EL (cell line): ENCODE measurements at places on chromosomes 4 and X.

DNA sequence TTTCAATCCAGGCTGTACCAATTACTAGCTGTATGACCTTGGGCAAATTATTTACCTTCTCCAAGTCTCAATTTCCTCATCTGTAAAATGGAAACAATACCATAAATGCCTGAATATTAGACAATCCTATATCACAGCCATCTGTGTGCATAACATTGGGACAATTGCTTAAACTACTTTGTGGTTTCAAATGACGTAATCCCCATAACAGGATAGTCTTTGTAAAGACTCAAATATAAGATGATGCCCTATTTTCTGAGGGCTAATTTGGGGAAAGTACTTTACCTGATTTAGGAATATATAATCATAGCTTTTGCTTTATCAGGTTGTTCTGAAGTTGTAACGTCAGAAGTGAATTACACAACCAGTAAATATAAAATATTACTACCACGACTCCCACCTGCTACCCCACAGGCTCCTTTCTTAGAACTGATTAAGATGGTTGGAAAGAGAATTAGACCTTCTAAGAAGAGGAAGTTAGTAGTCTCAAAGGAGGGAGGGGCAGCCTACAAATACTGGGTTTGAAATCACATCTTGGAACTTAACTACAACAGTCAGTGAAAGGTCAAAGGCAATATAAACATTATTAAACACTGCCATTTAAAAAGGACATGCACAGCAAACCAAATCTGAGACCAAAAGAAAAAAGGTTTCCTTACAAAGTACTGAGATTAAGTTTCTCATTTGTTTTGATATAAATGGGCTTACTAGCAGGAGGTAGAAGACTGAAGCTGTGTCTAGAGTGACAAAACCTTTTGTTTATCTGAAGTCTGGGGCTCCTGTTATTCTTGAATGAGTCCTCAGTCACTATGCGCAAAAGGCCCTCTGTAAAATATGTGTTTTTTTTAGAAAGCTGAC, 215.0 kb downstream of the SCFD2 start:
- no peak for DNase-seq

GRCh38 chr4:118760493-118760892, 75.3 kb downstream of the METTL14 start:
- no peak for DNase-seq

DNA sequence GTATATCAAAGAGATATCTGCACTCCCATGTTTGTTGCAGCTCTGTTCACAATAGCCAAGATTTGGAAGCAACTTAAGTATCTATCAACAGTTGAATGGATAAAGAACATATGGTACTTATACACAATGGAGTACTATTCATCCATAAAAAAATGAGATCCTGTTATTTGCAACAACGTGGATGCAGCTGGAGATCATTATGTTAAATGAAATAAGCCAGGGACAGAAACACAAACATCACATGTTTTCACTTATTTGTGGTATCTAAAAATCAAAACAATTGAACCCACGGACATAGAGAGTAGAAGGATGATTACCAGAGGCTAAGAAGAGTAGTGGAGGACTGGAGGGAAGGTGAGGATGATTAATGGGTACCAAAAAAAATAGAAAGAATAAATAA, 14.2 kb downstream of the IQCM start:
- DNase-seq = no peak

DNA sequence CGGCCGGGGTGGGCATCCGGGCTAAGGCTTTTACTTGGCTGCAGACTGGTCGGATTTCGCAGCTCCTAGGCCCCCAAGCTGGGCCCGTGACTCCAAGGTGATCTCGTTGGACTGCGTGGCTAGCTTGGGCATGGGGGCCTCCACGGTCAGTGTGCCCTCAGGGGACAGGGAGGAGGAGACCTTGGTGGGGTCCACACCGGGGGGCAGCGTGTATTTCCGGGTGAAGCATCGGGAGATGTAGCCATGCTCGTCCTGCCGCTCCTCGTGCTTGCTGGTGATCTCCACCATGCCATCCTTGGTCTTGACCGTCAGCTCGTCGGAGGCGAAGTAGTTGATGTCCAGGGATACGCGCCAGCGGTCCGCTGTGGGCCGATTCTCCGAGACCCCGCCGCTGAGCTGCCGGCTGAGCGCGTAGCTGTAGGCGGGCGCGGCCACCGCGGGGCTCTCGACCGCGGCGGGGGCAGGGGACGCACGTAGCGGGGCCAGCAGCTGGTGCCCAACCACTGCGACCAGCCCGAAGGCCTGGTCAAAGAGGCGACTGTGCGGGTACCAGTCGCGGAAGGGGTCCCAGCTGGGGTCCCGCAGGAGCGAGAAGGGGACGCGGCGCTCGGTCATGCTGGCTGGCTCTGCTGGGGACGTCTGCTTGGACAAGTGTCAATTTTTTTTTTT, 881 bp upstream of the CACNA1F start:
- no peak for DNase-seq

- no peak for DNase-seq
These were observed 8.1 kb upstream of the ADGRG4 start for GRCh38 chrX:136292656-136293055.

GRCh38 chr4:184255361-184255760, 37.7 kb upstream of the ENPP6 start:
- DNase-seq = no peak

DNA sequence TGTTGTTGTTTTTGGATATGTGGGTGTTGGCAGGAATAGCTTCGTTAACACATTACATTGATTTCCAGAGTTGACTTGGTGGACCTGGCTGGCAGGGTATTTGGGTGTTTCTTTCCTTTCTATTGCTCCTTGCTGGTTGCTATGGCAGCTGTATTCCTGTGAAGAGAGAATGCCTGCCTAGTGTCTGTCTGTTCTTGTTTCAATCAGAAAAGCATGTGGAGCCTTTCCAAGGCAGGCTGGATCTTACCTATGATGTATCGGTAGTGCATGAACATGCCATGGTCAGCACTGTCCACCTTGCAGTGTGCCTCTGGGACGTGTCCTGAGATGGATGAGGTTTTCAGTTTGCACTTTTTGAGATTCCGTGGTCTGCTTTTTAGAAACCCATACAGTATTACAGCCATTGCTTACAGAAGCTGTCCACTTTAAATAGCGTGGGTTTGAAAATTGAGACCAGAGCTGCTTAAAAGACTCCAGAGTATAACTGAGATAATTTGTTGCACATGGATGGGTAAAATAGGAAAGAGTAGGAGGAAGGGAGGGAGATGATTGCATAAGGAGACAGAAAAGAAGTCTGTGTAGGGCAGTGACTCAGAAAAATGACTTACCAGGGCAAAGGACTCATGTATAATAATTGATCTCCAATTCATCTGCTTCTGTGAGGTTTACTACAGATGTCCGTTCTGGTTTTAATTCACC, 20.0 kb upstream of the AADAT start:
- DNase-seq = no peak
